ENCODE measurements at places on chromosomes 11 and 22.

- no peak for DNase-seq
These were observed 8.5 kb upstream of the FXYD6 start for GRCh38 chr11:117884994-117885393.

GRCh38 chr22:40898850-40899357 is 37.0 kb upstream of the DNAJB7 start:
- DNase-seq: no peak

- DNase-seq: no peak
These were observed 412.2 kb downstream of the INSC start for GRCh38 chr11:15526859-15527450.

DNA sequence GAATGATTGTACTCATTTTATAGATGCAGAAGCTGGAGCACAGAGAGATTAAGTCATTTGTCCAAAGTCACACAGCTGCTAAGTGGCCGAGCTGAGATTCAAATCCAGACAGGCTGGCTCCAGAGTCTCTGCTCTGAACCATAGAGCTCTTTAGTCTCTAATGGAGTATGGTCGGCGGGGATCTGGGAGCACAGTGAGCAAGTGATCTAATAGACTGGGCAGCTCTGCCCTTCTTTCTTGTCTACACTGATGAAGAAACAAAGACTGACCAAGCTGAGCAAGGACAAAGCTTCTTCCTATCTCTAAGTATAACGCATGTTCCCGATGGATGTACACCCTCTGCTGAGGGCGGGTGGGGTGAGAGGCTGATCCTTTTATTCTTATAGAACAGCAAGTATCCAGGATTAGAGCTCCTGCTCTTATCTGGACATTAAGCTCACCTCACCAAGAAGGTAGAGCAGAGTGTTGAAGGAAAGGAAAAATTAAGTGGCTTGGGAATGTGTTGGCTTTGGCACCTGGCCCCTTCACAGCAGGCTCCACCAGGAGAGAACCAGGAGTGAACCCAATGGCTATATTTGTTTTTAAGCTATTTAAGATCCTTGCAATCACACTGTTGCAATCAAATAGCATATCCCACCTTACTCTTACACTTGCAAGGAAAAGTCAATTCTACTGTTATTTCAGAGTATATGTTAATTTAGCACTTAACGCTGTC is 68.7 kb downstream of the ETS1 start:
- DNase-seq: no peak

DNA sequence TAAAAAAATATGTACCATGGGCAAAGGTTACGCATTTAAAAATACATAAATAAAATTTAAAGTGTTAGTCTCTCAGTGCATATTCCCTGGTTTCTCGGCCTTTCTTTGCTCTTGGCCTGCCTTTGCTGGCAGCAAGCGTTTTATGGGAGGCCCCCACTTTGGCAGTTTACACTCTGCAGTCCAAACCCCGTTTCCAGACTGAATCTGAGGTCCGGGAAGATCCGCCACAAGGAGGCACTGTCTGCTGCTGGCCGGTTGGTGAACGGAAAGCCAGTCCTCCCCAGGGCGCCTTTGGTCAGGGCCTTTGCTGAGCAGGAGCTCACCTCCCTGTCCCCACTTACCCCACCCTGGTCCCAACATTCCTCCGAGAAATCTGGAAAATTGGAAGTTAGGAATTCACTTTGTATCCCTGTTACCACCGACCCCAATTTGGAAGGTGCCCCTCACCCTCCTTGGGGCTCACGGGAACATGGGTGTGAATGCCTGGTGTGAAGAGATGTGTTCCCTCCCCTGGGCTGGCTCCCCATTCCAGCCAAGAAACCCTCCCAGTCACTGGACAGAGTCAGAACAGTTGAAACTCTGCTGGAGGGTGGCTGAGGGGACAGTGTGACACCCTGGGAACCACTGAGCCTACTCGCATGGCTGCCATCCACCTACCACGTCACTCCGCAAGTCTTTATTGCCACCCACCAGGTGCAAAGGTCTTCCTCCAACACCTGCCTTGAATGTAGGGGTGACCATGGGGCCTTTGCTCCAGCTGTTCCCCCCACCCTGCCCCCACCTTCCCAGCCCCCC is 9.4 kb upstream of the SF1 start:
- peak; percentile 89 for DNase-seq

GRCh38 chr11:74694136-74694930 is 36.9 kb downstream of the CHRDL2 start:
- no peak for DNase-seq

DNA sequence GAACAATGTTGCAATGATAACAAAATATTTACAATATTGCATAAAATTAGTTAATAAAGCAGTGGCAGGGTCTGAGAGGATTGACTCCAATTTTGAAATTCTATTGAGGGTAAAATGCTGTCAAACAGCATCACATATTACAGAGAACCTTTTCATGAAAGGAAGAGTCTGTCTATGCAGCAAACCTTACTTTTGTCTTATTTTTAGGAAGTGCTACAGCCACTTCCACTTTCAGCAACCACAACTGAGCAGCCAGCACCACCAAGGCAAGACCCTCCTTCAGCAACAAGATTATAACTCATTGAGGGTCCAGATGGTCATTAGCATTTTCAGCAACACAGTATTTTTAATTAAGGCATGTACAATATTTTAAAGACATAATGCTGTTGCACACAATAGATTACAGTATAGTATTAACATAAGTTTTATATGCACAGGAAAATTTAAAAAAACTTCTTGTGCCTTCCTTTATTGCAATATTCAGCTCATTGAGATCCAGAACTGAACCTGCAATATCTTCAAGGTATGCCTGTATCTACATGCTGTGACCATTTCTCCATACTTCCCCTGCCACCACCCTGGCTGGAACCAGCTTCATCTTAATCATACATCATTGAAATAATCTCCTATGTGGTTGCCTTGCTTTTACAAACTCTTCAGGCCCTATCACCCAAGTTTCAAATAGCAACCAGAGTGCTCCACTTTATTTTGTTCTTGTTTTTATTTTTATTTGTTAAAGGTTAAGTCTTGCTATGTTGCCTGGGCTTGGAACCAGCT is 711.2 kb downstream of the KCNA4 start:
- no peak for DNase-seq

DNA sequence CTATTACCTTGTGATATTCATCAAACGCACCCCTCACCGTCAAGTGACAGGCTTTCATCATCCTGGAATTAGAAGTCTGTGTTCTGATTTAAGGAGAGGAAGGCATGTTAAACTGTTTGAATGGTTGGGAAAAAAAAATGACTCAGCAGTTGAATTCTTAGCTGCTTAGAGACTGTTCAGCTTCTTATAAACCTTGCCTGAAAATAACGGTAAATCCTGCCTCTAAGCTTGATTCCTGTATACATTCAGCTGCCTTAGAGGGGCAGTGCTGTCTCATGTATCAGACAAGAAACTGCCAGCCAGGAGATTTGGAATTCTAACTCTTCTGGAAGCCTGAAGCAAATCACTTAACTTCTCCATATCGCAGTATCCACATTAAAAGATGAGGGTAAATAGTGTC is 437.4 kb downstream of the JRKL start:
- no peak for DNase-seq

GRCh38 chr22:39364714-39365491 is 15.1 kb downstream of the SYNGR1 start:
- no peak for DNase-seq

- DNase-seq: peak; percentile 86
These were observed 26.9 kb upstream of the CD82 start for GRCh38 chr11:44538375-44539054.

DNA sequence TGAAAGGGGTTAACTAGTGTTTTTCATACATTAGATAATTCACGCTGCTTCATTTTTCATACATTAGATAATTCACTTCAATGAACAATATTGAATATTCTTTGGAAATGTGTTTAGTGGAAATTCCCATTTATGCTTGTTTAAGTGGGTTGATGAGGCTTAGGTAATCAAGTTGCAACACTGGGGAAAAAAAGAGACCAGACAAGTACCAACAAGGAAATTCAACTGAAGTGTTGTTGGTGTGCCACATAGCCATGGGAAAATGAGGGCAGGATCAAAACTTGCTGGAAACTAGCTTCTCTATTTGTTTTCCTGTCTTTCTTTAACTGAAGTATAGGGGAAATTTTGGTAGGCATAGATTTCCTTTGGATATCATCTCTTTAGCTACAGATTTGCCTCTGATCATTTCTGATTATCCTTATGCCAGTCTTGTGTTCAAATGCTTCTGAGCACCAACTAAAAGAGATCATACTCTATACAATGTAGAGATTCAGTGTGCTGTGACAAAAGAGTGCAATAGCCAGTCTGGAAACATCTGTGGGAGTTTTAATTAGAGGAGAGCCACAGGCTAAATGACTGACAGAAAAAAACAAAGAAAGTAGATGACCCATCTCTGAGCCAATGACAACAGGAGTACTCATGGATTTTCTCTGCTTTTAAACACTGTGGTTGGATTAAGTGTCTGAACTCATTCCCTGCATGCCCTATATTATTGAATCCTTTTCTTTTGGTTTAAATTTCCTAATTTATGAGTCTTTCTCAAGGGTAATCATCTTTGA is 67.6 kb upstream of the CTSC start:
- no peak for DNase-seq

DNA sequence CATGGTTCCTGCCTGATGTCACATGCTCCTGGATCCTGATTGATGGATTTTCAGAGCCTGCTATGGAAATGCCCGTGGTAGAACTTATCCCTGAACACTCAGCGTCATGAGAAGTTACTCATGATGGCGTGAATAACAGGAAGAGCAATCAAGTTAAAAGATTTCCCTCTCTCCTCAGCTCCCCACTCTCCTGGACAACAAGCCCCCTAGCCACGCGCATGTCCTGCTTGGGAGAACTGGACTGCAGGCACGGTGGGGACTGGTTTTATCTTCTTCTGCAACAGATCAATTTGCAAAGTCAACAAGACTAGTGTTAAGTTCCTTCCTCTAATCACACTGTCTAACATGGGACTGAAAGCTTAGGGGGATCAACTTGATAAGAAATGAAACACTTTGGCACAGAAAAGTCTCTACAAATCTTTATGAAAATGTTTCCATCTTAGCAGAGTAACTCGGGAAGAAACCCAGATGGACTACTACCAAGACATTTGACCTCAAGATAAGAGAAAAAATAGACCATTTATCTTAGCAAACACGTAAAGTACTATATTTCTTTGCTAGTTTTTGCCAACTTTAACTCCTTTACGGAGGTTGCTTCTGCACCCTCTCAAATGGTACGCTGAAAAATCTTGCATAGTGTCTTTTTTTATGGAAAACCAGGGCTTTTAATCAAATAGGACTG is 27.6 kb downstream of the POU2AF1 start:
- no peak for DNase-seq

- no peak for DNase-seq
These were observed 3.1 kb upstream of the RAG2 start for GRCh38 chr11:36601155-36601554.

- no peak for DNase-seq
These were observed 9.8 kb upstream of the CARD16 start for GRCh38 chr11:105054723-105055493.

DNA sequence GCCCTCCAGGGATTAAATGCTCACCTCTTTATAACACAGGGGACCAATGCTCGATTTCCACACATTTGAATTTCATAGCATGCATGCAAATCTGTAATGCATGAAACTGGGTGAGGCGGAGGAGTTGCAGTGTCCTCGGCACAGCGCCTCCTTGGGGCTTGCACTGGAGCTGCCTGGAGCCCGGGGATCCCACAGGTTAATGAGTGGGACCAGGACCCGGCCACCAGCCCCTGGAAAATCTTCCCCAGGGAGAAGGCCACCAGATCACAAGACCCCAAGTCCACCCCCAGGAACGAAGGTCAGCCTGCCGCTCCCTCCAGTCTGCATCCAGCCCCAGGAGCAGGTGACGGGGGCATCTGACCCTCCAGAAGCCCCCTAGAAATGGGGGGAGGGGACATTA is 119.1 kb downstream of the MN1 start:
- DNase-seq: no peak

DNA sequence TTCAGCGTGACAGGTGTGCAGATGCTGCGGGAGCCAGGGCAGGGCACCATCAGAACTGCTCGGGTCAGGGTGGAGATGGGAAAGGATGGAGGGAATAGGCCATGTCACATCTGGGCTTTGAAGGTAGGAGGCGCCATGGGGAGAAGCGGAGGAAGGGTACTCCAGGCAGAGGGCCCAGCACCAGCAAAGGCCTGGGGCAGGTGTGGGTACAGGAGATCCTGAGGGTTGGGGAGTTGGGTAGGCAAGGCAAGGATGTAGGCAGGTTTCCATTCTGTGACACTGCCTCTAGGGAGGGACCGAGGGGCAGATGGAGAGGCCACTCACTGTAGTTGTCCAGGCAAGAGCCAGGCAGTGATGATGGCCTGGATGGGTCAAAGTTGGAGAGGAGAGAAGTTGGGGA is 8.5 kb downstream of the EMID1 start:
- no peak for DNase-seq

- DNase-seq: peak; percentile 54
These were observed 819 bp upstream of the KCNQ1OT1 start for GRCh38 chr11:2700415-2701211.

- DNase-seq: no peak
These were observed 4.8 kb upstream of the CHRM1 start for GRCh38 chr11:62925745-62926679.

GRCh38 chr22:35834061-35834460 is 116.4 kb downstream of the APOL5 start:
- no peak for DNase-seq

DNA sequence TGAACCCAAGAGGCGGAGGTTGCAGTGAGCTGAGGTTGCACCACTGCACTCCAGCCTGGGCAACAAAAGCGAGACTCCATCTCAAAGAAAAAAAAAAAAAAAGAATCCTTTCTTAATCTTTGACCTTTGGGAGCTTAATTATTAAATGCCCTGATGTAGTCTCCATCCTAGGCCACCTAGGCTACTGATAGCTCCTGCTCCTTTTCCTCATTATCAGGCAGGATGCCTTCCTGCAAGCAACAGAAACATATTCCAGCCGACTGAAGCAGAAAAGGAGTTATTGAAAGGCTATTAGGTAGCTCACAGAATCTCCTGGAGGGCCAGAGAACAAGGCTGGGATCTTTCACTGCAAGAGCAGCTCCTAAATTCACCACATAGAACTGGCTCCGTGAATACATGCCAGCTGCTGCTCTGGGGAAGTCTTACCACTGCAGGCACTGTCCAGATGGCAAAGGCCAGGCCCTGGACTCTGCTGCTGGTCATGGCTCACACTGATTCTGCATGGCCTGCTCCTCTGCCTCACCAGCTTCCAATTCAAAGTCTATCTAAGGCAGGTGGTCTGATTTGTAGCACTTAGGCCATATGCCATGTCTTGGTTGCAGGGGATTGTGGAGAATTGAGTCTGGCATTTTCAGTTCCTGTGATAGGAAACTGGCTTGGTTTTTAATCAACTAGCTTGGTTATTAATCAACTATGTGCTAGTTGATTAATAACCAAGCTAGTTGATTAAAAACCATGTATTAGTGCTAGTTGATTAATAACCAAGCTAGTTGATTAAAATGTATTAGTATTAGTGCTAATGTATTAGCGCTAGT is 26.0 kb upstream of the POLD3 start:
- DNase-seq: no peak

DNA sequence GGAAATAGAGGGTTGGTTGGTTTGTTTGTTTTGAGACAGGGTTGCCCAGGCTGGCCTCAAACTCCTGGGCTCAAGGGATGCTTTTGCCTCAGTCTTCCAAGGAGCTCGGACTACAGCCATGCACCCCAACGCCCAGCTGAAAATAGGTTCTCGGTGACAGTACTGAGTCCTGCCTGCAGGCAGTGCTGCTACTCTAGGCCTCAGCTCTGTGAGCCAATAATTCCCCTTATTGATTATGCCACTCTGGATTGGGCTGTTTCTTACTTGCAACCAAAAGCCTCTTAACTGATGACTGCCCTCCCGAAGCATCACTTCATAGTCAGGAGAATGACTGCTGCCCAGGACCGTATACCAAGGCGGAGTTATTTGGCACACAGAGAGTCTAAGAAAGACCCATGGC is 1.2 kb upstream of the C11orf16 start:
- DNase-seq: no peak
